SHP77 (cell line): ENCODE measurements at places on chromosomes 12 and 14.

- no peak for DNase-seq
These were observed 2.0 kb upstream of the PRB2 start for GRCh38 chr12:11397366-11397765.

DNA sequence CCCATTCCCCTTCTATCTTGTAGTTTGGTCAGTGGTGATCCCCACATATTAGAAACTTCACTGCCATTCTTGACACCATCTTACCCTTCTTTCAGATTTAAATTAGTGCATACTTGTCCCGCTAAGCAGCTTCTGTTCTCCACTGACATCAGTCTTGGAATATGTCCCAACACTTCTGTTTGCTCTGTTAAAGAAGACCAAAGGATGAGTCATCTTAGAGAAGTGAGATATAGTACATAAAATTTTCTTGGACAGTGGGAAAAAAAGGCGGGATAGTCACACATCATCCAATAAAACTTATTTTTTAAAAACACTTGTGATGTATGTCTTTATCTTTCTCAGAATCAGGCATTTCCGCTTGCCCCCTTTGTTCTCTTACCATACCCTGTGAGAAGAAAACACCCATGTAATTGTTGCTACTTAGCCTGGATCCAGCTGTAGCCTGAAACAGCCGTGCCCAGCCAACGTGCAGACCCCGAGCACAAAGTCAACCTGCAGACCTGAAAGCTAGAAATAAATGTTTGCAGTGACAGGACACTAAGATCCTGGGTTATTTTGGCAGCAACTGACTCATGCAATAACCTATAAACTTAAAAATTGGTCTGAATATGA lies 100.1 kb upstream of the PDE3A start:
- DNase-seq: no peak

DNA sequence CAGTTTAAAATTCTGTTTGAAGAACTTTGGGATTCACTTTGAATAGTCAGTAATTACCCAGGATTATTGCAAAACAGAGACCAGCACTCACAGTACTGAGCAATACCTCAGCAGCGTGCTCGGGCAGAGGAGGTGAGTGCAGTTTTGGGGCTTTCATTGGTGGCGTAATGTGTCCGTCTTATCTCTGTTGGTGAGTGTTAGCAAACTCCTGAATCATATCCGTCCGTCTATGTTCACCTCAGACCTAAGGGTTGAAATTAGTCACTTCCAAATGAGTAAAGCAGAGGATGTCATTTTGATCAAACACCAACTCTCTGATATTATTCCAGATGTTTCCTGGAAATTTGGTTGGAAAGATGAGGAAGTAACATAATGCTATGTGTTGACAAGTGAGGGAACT lies 82.8 kb downstream of the BORCS5 start:
- DNase-seq: no peak

DNA sequence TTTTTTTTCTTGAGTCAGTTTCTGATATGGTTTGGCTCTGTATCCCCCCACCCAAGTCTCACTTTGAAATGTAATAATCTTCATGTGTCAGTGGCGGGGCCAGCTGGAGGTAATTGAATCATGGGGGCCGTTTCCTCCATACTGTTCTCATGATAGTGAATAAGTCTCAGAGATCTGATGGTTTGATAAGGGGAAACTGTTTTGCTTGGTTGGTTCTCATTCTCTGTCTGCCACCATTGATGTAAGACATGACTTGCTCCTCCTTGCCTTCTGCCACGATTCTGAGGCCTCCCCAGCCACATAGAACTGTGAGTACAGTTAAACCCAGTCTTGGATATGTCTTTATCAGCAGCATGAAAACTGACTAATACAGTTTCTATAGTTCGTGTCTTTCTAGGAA lies 42.9 kb downstream of the WNK1 start:
- DNase-seq: no peak

DNA sequence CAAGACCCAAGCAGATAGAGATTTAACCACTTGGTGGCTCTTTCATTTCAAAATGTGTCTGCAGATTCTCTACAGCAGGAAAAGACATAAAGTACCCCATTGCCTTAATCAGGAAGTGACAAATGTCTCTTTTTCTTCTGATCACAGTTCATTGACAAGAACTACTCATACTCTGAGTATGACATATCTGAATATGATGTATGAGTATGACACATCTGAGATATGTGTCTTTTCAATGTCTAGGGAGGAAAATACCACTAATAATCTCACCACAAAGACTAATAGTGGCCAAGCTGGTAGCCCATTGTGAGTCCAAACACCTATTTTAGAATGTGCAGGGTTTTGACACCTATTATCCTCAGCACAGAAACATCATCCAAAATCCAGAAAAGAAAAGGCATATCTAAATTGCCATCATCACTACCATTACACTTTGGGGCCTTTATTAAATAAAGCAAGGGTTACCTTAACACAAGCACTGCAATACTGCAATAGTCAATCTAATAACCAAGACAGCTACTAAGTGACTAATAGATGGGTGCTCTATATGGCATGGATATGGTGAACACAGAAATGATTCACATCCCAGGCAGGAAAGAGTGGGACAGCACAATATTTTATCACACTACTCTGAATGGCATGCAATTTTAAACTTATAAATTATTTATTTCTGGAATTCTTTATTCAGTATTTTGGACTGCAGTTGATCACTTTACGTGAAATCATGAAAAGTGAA lies 243.7 kb upstream of the FAR2 start:
- no peak for DNase-seq

DNA sequence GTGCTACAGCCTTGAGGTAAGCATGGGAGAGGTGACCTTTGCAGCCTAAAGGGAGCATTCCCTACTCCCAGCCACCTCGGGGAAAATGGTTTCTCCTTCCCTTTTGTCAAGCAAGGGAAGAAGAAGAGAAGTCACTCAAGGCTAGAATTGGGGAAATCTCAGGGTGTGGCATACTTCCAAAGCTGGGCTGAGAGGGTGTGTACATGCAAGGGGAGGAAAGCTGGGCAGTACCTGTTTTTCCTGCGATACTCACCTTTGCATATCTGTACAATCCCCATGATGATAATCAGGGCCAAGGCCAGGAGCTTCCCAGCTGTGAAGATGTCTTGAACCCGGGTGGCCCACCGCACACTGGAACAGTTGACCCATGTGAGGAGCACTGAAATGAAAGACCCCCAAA lies 23.8 kb upstream of the CEBPE start:
- DNase-seq: no peak

DNA sequence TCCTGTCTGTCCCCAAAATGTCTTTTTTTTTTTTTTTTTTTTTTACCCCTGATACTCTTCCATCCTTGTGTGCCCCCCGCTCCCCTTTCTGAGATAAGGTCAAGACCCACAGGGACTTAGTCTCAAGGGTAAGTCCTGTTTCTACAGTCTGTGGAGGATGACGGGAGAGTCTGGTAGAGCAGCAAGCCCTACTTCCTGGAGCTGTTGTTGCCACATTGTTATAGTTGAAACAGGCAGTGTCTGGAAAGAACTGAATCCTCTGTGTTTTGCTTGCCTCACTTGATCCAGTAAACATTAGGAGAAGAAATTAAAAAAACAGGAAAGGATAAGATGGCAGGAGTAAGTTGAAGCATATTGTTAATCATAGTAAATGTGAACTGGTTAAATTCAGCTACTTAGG lies 45.5 kb downstream of the ZNF664 start:
- no peak for DNase-seq

DNA sequence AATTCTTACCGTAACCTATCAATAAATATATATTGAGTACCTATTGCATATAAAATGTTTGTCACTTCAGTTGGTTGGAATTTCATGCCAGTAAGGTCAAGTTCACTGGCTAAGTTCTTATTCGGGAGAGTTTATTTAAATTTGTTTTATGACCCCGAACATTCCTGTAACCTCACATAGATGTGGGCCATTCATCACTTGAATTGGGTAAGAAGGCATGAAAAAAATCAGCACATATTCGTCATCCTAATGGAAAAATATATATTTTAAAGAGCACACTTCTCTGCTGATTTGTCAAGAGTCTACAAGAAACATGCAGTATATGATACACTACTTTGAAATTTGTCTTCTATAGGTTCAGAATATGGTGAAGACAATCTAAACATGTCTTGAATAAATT lies 263.4 kb downstream of the CCDC91 start:
- no peak for DNase-seq

- no peak for DNase-seq
These were observed 971.7 kb downstream of the FLRT2 start for GRCh38 chr14:86501611-86502010.

GRCh38 chr12:40335991-40336390 lies 111.2 kb downstream of the LRRK2 start:
- no peak for DNase-seq

DNA sequence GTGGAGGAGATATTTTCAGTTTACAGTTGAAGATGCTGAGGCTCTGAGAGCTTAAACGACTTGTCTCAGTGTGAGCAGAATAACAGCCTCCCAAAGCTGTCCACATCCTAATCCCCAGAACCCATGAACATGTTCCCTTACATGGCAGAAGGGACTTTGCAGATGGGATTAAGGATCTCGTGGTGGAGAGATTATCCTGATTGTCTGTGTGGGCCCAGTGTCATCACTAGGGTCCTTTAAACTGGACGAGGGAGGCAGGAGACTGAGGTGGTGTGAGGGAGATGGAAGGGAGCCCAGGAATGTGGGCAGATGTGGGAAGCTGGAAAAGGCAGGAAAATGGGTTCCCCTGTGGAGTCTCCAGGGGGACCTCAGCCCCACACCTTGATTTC lies 9.6 kb upstream of the KRT80 start:
- DNase-seq: no peak

DNA sequence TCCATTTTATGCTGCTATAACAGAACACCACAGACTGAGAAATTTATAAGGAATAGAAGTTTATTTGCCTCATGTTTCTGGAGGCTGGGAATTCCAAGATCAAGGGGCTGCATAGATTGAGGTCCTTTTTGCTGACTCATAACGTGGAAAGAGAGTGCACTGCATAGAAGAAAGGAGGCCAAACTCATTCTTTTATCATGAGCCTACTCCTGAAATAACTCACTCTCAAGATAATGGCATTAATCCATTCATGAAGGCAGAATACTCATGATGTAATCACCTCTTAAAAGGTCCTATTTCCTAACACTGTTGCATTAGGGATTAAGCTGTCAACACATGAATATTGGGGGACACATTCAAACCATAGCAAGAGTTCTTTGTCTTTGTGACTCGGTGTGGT lies 60.0 kb upstream of the FBXO33 start:
- DNase-seq: no peak

- no peak for DNase-seq
These were observed 330.4 kb downstream of the MDGA2 start for GRCh38 chr14:47345016-47345415.

GRCh38 chr12:91687052-91688017 lies 458.3 kb downstream of the BTG1 start:
- no peak for DNase-seq

- DNase-seq: peak; percentile 11
These were observed 117.4 kb downstream of the GCH1 start for GRCh38 chr14:54785136-54785777.

DNA sequence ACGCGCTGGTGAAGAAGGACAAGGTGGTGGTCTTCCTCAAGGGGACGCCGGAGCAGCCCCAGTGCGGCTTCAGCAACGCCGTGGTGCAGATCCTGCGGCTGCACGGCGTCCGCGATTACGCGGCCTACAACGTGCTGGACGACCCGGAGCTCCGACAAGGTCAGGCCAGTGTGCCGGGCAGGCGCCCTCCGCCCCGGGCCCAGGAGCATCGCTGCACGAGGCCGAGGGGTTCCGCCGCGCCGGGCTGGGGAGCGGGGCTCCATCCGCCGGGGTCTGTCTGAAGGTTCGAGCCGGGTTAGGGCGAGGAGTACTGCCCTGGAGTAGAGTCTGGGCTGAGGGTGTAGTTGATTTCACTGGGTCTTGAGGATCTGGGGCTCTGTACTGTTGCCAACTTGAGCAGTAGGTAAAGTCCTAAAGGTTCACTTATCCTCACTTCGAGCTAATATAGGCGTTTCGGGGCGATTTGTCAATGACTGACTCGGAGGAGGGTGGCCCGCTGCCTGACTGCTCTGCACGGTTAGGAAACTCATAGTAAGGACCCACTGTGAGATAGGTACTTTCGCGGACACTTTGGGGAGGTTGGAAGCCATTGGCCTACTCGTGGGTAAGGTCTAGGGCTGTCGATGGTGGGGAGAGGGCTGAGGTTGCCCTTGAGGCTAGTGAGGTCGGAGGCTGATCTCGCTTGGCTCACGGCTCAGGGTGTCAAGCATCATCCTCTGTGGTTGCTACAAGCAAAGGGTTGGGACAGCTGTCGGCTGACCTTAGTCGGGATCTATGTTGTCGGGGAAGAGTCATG lies 574 bp downstream of the GLRX5 start:
- no peak for DNase-seq

DNA sequence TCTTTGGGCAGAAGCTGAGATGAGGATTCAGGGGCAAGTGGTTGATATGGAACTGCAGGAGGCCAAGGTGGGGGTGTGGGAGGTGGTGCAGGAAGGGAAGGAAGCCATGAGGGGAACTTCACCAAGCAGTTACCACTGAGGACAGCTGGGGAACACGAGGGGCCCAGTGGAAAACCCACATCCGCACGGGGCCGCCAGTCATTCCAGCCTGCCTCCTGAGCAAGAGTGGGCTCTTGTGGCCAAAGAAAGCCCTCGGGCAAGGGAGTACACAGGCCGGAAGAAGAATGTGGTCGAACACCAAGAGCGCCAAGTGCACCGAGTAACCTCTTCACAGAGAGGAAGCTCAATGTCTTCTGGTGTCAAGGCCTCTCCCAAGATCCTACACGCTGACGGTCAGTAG lies 252.2 kb upstream of the FOXN3 start:
- DNase-seq: no peak

DNA sequence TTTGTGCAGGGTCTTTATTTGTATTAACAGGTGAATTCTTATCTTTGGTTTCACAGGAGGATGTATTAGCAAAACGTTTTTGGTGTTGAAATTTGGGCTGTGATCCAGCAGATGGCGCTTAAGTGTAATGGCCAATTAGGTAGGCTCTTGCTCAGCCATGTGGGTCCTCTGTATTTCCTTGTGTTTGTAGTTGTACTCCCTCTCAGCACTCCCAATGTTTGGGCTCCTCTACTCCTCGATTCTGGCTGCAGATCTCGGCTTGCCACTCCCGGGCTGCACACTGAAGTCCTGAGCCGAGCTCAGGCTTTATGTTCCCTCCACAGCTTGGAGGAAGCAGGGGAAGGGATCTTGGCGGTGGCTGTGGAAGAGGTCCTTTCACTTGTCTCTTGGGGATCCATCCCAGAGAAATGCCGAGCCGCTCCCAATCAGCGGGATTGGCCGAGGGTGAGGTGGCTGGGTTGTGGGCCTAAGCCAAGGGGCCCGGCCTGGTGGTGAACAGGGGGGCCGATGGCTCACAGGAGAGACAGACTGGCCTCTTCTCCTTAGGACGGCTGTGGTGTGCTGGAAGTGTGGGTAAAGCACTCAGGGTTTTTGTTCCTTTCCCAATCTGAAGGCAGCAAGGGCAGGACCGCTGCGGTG lies 133.7 kb downstream of the AEBP2 start:
- peak; percentile 1 for DNase-seq

- DNase-seq: no peak
These were observed 47.9 kb downstream of the WDHD1 start for GRCh38 chr14:54979039-54979438.

- DNase-seq: no peak
These were observed 43.0 kb upstream of the LRRC10 start for GRCh38 chr12:69653703-69654102.
